ENCODE measurements at places on chromosomes 5 and 9. TPM values are rescaled to one million over a fixed set of nuclear protein-coding genes. Genes with fewer than 3 reads are reported as not detected.

MYMK gene
- not detected for total RNA-seq

SLCO6A1 gene
- total RNA-seq, result not detected

ANXA6 gene
- 495 TPM for total RNA-seq

- DNase-seq, result no peak
These were observed 1.0 kb downstream of the SOHLH1 start for GRCh38 chr9:135698236-135698635.

GRCh38 chr9:137875846-137876245 lies 1.7 kb upstream of the CACNA1B start:
- DNase-seq, result no peak

DNA sequence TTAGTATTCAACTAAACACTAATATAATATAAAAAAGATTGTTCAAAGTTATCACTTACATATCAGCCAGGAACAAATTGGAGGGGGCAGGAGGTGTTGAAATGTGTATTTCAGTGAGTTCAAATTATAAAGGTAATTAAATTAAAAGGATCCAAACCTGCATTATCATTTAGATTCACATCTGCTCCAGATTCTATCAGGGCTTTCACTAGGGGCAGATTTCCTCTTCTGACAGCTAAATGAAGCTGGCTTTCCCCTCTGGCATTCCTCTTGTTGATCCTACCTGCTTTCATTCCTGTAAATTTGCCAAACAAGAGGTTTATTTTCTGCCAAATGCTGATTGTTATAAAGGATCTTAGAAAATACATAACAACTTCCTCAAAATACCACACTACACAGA lies 86.3 kb upstream of the GCNT4 start:
- DNase-seq, result no peak

GRCh38 chr9:124878518-124878917 lies 16.6 kb downstream of the ARPC5L start:
- DNase-seq, result no peak

GRCh38 chr9:84557751-84558150 lies 111.8 kb upstream of the NTRK2 start:
- DNase-seq, result no peak

GRCh38 chr5:96481009-96481786 lies 48.1 kb upstream of the PCSK1 start:
- no peak for DNase-seq

GRCh38 chr9:7055171-7055903 lies 297.6 kb downstream of the KDM4C start:
- DNase-seq, result no peak

GRCh38 chr5:132385326-132386105 lies 16.0 kb downstream of the SLC22A5 start:
- peak; percentile 82 for DNase-seq

DNA sequence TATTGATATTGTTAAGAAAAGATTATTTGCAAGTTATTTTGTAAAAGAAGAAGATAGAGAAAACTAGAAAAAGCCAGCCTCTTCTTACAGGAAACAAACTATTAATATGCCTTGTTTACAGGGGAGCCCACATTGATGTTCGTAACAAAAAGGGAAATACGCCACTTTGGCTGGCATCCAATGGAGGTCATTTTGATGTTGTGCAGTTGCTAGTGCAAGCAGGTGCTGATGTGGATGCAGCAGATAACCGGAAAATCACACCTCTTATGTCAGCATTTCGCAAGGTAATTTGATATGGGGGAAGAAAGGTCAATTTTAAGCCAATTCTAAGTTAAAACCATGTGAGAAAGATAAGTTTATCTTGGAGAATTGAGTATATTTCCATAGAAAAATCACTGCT lies 37.6 kb upstream of the EIF4EBP3 start:
- DNase-seq, result no peak

DNA sequence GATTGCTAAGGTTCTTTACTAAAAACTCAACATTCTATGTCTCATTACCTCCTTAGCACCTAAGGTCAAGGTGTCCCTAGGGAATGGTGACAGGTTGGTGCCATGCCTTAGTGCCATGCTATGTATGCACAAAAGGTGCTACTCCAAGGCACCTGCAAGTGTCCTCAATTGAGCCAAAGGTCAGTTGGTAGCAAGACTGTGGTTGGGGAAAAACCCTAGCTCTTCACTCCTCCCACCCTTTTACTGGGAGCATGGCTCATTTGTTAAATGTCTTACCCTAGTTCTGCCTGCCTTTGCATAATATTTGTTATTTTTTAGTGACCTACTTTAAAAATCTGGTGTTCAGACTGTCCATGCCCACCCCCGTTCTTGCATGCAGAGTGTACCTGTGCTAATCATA lies 17.0 kb downstream of the ACO1 start:
- DNase-seq, result no peak
